ENCODE measurements at places on chromosomes 2 and 18.

DNA sequence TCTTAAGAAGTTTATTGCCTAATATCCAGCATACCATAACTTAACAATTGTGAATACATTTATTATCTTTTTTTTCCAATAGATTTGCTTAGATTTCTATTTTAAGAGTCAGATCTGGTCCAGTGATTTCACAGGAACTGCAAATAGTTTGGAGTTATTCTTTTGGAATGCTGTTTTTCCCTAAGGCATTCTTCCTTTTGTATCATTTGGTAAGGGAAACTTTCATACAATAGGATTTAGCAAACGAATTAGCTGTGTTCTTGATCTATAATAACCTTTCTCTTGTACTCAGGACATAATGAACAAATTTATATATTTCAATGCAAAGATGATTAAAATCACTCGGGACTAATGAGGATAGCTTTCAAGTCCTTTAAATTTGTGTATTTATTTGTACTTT lies 201.6 kb downstream of the ERBB4 start:
- no peak for DNase-seq

DNA sequence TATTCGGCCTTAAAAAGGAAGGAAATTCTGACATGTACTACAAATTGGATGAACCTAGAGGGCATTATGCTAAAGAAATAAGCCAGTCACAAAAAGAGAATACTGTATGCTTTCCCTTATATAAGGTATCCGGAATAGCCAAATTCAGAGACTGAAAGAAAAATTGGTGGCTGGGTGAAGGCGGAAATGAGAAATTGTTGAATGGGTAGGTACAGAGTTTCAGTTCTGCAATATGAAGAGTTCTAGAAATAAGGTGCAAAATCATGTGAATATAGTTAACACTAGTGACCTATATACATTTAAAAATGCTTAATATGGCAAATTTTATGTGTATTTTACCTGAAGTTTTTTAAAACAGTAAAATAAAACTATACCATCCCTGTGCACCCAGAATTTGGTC lies 43.1 kb downstream of the RMP24 start:
- DNase-seq = no peak

- no peak for DNase-seq
These were observed 65.9 kb upstream of the ITM2C start for GRCh38 chr2:230798769-230799399.

DNA sequence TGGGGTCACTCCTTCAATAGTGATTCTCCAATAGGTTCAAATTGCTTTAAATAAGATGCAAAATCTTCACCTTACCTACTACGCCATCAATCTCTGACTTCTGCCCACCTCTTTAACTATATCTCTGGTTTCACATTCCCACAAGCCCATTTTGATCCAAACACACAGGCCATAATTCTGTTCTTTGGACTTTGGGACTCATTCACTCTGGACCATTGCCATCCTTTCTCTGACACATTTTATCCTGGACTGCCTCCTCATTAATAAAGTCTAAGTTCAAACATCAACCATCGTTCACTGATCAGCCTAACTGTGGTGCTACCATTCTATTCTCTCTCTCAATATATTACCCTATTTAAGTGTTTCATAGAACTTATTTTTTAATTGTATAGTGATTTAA lies 332.2 kb downstream of the GALNT13 start:
- no peak for DNase-seq

DNA sequence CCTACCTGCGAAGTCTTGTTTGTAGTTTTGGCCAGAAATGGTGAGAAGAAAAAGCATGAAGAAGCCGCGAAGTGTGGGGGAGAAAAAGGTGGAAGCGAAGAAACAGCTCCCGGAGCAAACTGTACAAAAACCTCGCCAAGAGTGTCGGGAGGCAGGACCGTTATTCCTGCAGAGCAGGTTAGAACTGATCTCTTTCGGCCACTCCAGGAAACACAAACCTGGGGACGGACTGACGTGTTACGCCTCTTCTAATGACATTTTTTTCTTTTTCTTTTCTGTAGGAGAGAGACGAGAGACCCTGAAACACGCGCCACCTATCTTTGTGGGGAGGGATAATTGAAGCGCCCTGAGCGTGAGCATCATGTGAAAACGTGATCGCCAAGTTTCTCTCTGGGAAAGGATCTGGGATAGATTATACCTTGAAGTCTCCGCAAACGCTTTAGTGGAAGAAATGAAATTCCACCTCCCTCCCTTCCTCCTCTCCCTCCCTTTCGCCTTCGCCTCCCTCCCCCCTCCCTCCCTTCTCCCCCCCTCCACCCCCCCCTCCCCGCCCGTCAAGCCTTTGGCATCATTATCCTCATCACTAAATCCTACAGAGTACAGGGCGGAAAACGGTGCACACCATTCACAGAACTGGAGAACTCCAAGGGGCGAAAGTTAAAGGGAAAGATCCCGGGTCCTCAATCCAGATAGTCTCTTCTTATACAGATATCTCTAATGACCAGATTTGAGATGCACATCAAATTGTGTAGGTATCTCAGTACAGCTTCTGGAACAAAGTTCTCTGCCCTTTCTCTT lies at the start of gene ZEB2:
Gene ZEB2, minus strand, starts transcription at position 186 of the 798 bp plus-strand sequence. CDS start 2,769 bp downstream, outside the sequence.
- DNase-seq = peak; percentile 88
